ENCODE measurements at places on chromosomes 2 and 18.
A peak's percentile ranks its signal among the peaks of the same experiment; 100 is the strongest.

DNA sequence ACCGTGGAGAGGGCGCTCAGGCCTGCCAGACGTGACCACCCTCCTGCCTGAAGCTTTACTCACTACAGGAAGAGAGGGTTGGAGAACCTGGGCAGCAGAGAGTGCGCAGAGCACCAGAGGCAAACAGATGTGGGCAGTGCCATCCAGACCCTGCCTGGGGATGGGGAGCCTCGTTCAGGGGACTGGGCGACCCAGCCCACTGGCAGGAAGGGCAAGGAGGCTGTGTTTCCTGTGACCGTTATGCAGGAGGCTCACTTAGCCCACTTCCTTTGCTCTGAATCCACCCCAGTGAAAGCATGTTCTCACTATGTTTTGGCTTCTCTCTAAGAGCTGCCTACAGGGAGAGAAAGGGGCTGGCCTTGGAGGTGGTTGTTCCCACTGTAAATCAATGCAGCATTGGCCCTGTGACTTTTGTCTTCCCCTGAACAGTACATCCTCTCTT, 23.0 kb upstream of the ACKR3 start:
- peak; percentile 60 for DNase-seq

DNA sequence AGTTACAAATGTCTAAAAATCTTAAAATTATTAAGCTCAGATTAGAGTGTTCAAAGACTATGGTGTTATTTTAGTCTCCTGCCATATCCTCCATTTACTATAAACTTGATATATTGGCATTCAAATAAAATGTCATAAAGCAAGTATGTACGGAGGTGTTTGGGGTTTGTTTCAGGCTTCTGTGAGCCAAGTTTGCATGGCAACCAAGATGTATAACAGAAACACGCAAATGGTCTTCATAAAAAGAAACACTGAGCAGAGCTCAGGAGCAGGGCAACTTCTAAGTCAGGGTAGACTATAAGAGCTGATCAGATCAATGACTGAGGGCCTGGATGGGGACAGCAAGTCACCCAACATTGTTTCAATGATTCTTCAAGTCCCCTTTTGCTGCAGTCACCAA, 20.5 kb upstream of the OSR1 start:
- DNase-seq = no peak

GRCh38 chr2:168541858-168542257, 85.8 kb downstream of the CERS6 start:
- no peak for DNase-seq

DNA sequence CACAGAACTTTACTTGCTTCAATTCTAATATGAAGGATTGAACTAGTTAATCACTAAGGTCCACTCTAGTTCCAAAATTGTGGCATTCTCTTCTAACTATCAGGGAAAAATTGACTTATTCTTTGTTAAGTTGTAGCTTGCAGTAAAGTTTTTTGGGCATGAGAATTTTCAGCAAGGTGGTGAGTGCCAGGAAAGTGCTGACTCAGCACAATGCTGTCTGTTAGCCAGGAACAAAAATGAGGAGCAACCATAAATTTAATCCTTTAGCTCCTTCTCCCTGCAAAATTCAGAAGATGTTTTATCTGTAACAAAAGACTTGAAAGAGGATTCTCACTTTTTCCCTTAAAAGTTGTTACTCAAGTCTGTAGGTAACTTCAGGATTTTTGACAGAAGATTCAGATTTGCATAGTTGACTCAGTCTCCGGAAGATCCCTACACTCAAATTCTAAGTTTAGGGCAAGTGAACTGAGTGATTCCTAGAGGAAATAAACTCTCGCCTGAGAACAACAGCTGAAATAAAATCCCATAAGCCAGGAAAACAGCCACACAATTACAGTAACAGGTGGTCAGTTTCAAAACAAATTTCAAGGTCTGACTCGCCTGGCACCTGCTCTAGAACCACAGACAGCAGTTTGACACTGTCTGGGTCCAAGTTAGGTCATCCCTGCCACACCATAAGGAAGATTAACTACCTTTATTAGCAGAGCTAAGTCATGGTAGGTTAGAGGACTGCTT, 20.2 kb upstream of the DARS1 start:
- DNase-seq = no peak

- no peak for DNase-seq
These were observed 279.4 kb downstream of the CCDC178 start for GRCh38 chr18:33161131-33161530.

DNA sequence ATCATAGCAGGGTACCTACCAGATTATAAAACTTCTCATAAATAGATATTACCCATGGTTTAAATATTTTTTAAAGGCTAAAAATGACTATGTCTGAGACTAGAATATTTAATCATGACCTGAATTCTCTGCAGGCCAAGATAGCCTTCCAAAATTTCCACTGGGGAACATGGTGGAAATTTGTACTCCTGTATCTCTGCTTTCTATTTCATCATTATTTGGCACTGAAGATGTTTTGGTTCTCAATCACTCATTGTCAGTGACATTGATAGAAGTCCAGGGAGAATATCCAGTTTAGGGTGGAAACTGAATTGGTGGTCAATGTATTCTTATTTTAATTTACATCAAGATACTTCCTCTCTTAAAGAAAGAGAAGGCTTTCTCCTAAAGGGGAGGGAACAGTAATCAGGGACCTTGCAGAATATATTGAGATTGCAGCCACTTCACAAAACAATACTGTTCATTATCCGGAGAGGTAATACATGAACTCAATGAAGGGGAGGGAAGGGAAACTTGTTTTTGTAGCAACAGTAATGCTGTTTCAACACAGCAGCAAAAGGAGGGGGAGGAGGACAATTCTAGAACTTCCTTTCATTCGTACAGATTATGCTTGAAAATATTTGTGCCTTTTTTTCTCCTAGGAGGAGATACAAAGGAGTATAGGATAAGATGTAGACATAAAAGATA, 34.1 kb downstream of the EEF1B2 start:
- DNase-seq = no peak

GRCh38 chr2:2799151-2799697, 468.1 kb upstream of the MYT1L start:
- no peak for DNase-seq

DNA sequence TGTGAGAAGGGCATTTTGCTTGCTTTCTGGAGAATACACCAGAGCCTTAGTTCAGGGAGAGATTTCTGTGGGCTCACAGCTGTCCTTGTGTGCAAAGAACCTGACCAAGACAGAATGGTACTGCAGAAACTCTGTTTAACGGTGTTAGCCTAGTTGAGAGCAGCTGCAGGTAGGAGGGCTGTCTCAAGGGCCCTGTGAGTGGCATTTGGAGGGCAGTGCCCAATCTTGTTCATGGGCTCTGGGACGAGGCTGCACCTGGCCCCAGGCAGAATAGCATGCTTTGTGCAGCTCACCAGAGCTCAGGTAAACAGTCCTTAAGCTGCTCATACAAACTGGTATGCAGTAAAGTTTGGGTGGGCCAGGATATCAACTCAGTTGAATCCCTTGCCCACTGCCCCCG, 16.9 kb upstream of the RGPD4 start:
- no peak for DNase-seq

DNA sequence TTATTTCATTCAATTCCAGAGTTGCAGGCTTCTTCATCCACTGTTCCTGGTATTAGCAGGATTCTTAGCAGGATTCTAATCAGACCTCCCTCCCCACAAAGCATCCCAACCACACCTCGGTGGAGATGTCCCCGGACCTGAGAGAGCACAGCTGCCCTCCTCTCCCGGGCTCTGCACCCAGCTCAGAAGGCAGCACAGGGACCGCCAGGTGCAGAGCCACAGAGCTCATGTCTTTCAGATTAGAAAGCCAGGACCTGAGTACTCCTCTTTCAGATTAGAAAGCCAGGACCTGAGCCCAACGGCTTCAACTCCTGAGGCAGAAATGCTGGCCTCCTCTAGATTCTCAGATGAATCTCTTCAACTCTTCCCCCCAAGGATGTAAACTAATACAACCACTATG, 152.3 kb downstream of the MYO5B start:
- no peak for DNase-seq

DNA sequence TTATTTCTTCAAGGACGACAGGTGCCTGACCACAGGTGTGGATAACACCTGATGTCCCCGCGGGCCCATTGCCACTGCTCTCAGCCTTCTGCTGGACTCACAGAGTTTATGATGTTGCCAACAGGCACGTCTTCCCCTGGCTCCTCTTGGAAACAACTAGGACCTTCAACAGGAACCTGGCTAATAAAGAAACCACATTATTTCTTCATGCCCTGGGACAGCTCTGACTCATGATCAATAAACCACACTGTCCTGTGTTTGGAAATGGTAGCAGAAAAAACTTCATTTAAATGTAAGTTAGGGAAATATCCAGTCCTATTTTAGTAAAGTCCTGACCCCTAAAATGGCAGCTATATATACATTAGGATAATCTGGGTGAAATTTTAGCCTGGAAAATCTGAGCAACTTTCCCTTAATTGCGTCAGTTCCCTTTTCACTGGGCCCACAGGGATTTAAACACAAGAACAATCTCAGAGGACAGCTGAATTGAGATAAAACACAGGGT, 158.9 kb downstream of the VAPA start:
- DNase-seq = no peak
